ENCODE measurements at places on chromosomes 2 and 18.

GRCh38 chr2:216858312-216858711 is 1.6 kb downstream of the TNP1 start:
- no peak for DNase-seq

GRCh38 chr18:34562252-34562870 is 147.7 kb upstream of the DTNA start:
- no peak for DNase-seq

GRCh38 chr2:100196786-100197494 is 54.5 kb upstream of the AFF3 start:
- DNase-seq, result no peak

GRCh38 chr2:73855526-73855925 is 26.8 kb downstream of the STAMBP start:
- DNase-seq, result no peak

- peak; percentile 38 for DNase-seq
Measured at GRCh38 chr2:1692342-1692741, 52.0 kb downstream of the PXDN start.

- DNase-seq, result no peak
Measured at GRCh38 chr2:220795705-220796104, 776.4 kb downstream of the EPHA4 start.

DNA sequence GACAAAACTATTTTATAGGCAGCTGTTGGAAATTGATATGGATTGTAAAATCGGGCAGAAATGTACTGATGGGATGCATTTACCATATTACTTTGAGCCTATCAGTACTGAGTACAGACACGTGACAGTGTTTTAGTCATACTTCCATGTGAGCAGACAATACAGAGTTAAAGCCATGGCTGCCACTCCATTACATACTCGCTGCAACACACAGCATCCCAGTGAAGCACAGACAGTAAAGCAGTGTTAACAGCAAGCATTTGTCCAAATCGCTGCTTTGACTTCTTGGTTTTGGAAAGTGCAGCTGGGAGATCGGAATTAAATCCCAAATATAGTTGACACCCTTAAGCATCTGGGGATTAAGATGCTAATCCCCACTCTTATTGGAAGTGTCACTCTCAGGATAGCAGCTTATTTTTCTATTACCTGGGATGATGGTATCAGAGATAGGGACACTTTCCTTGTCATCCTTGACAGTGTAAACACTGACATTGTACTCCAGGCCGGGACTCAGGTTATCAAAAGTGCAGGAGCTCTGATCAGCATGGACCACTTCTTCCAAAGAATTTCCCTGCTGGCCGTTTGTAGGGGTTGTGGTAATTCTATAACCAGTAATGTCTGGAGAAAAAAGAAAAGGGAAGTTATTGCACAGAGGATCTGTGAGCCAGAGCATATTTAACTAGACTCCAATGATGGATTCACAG is 41.6 kb downstream of the FN1 start:
- DNase-seq, result no peak

DNA sequence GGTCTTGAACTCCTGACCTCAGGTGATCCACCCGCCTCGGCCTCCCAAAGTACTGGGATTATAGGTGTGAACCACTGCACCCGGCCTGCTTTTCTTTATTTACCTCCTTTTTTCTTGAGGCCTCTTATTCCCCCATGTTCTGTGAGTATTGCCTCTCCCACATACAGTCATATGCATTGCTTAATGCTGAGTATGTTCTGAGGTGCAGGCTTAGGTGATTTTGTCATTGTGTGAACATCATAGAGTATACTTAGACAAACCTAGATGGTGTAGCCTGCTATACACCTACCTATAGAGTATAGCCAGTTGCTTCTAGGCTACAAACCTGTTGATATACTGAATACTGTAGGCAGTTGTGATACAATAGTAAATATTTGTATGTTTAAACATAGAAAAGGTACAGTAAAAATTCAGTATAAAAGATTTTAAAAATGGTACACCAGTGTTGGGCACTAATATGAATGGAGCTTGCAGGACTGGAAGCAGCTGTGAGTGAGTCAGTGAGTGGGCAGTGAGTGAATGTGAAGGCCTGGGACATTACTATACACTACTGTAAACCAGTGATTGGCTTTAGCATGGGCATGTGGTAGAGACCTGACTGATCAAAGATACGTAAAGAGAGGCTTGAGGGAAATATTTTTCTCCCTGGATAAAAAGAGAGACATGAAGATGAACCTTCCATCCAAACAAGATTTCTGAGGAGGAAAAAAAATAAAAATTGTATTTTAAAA is 17.6 kb downstream of the SLC39A10 start:
- DNase-seq, result no peak

GRCh38 chr2:31031132-31031706 is 107.0 kb downstream of the GALNT14 start:
- DNase-seq, result no peak

DNA sequence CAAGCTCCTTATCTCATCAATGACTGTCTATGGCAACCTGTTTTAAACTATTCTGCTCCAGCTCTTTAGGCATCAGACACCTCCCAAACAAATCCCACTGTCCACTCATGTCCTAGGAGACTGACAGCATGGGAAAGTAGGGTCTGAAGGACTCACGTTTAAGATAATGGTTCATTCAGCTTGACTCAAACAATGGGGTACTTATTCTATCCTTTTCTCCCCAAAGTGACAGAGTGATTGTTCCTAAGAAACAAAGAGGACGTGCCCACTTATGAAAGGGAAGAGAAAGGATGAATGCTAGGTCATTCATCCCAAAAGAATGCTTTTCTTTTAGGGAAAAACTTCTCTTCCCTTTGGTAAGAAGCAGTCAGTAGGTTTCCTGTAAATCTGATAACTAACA is 41.9 kb downstream of the ALK start:
- DNase-seq, result no peak

DNA sequence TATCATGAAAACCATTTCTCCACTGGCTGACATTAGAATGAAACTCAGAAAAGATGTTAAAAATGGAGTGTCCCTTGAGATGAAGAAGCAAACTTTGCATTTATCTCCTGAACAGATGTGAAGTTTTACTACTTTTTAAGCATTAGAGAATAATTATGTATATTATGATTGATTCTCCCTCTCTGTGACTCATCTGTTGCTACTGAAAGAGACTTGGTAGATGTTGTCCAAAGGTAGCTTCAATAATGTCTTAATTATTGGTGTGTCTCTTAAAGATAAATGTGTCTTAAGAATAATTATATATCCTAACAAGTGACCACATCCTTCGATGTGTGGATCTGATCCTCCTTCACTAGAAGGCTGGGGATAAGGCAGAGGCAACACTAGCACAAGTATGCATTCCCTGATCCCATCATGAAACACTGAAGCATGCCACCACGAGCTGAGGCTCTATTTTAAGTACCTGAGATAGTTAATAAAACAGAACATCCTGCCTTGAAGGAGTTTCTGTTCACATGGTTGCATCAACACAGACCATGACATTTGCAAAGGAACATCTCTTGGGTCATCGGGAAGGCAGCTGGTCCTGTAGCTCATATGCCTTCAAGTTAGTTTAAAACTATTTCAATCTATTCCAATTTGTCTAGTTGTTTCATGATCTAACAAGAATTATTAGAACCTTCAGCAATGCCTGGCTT is 15.5 kb downstream of the RND3 start:
- DNase-seq, result no peak

GRCh38 chr18:5334456-5335075 is 39.0 kb upstream of the ZBTB14 start:
- DNase-seq, result no peak

DNA sequence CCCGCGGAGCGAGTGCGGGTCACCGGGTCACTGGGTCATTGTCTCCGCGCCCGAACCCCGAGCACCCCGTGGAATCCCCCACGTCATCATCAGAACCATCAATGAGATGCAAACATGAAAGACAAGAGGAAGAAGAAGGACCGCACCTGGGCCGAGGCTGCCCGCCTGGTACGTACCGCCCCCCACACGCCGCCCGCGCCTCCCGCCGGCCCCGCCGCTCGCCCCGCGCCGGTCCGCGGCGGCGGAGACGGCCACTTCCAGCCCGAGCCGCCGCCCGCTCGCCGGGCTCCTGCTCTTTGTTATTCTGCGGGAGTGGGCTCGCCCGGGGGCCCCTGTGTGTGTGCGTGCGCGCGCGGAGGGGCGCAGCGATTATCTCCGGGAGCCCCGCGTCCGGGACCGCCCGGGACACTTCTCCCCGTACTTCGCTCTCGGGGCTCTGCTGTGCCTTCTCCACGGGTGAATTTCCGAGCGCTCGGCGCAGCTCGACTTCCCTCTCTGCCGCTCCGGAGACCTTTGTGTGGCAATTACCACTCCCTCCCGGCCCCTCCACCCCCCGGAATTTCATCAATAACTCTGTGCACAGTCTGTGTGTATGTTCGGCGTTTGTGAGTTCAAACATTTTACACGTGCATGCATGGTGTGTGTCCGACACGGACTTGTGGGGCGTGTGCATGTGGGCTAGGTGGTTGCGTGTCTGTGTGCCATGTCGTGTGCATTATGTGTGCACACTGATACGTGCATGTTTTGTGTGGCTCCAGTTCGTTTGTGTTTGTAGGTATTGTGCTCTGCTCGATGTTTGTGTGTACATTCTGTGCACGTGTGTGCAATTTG is 714 bp downstream of the ASXL3 start:
- peak; percentile 81 for DNase-seq

- DNase-seq, result no peak
Measured at GRCh38 chr2:101111262-101111838, 39.8 kb downstream of the TBC1D8 start.

DNA sequence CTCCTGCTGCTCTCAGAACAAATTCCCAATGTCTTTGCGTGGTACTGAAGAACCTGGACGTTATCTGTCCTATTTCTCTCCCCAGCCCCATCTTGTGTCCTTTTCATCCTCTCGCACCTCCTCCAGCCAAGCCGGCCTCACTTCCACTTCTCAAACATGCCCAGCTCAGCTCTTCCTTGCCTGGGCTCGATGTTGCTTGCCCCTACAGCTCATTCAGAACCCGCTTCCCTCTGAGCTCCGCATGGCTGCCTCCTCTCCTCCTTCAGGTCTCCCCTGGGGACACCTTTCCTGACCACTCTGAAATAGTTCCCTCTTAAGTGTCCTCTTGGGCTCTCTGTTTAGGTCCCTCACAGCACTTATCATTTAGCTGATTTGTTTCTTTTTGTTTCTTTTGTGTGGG is 6.7 kb upstream of the SMARCAL1 start:
- no peak for DNase-seq

- DNase-seq, result no peak
Measured at GRCh38 chr2:104844807-104845551, 8.9 kb upstream of the POU3F3 start.

DNA sequence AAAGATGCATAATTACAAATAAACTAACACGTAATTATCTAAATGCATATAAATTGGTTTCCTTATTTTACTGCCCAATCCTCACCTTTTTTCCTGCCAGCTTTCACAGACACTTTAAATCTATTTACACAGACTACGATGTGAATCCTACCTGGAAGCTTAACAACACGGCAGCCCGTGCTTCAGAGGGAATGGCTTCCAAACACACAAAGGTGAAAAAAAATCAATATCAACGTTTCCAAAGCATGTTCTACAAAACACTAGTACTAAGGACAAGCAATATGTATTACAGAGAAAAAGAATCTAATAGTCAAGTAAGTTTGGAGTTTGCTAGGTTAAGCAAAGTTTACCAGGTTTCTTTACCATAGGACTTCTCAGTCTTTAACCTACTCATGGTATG is 4.4 kb downstream of the MAP4K3 start:
- DNase-seq, result no peak

DNA sequence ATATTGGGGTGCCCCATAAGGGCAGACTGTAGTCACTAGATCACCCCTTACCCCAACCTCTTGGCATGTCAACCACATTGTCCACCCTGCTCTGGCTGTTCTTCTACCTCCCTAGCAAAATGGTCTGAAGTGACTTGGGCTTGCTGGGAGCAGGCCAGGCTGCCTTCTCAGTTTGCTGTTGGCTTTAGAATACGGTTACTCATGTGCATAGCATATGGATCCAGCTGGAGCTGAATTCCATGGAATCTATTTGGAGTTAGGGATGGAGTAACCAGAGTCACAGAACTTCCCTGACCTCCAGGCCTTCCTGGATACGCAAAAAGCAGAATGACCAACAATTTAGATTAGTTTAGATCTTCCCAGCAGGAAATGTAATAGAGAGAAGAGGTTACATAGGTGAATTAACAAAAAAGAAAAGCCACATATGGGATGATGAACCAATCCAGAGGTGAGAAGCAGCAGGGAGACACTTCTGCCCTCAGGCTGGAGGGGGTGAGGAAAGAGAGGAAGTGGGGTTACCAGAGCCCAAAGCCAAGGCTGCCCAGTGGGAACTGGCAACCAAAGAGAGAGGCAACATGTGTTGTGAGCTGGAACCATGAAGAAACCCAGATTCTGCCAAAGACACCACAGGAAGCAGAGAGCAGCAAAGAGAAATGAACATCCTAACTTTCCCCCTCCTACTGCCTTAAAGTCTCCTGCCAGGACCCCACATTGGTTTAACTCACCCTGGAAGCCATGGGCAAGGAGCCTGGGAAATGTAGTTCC is 26.1 kb downstream of the PKDCC start:
- DNase-seq, result no peak

- DNase-seq, result no peak
Measured at GRCh38 chr18:2653467-2653866, 2.1 kb upstream of the SMCHD1 start.

GRCh38 chr18:80012714-80013113 is 21.5 kb upstream of the RBFA start:
- no peak for DNase-seq

DNA sequence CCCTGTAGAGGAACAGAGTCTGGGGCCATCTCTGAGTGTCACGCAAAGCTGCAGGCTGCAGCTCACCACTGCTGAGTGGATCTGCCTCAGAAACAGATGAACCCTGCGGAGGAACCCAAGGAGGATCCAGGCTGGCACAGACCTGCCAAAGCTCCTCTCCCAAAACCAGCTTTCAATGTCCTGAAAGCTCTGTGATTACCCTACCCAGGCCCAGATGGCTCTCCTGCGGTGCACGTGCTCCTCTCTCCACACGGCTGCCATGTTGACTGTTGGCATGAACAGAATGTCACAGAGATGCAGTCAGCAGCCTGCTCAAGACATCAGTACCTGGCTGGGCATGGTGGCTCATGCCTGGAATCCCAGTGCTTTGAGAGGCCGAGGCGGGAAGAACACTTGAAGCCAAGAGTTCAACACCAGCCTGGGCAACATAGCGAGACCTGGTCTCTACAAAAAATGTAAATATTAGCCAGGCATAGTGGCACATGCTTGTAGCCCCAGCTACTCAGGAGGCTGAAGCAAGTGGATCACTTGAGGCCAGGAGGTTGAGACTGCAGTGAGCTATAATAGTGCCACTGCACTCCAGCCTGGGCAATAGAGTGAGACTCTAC is 216.8 kb downstream of the MGAT5 start:
- DNase-seq, result no peak
